SK-MEL-5 (cell line): ENCODE measurements at places on chromosomes 1 and 21. TPM values are rescaled to one million over a fixed set of nuclear protein-coding genes. Genes with fewer than 3 reads are reported as not detected.
A peak's percentile ranks its signal among the peaks of the same experiment; 100 is the strongest.

GRCh38 chr1:188249811-188250210 lies 1421.1 kb downstream of the PLA2G4A start:
- DNase-seq: peak; percentile 6

DNA sequence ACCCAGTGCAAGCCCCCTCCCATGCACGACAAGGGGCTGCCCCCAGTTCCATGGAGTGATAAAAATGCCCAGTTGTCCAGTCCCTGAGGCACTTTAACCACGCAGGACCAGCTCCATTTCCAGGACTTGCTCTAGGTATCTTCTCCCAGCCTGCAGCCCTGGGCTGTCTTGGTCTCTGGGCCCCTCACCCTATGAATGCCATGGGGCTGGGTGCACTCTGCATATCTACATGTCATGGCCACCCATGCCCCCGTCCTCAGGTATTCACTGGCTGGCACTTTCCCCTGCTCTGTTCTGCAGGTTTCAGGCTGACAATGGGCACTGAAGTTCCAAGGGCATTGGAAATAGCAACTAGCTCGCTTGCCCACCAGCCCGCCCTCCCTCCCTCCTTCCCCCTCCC lies 19.6 kb upstream of the C1orf174 start:
- no peak for DNase-seq

- no peak for DNase-seq
These were observed 11.0 kb downstream of the FAM163A start for GRCh38 chr1:179754041-179754624.

GRCh38 chr21:35005077-35005476 lies 44.0 kb downstream of the RUNX1 start:
- no peak for DNase-seq

Gene LEFTY1
- total RNA-seq: not detected in 2 replicates
